Dorsolateral prefrontal cortex (tissue), 122 donors: ENCODE measurements at places on chromosomes 4 and X.

DNA sequence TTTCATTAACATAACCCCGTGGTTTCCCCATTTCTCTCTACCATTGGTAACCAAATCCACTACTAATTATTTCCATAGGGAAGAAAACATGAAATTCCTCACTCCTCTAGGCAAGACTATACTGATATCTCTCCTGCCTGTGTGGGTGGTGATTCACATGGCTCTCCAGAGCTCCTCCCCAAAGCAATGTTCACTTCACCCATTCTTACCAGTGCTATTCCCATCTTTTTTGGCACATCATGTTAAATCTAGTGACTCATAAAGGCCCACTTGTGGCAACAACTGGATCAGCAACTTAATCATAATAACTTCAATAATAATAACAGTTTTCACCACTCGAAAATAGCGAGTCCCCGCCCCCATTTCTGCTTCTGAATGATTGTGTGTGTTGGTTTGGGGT, 6.1 kb upstream of the HCCS start:
- no peak for DNase-seq

DNA sequence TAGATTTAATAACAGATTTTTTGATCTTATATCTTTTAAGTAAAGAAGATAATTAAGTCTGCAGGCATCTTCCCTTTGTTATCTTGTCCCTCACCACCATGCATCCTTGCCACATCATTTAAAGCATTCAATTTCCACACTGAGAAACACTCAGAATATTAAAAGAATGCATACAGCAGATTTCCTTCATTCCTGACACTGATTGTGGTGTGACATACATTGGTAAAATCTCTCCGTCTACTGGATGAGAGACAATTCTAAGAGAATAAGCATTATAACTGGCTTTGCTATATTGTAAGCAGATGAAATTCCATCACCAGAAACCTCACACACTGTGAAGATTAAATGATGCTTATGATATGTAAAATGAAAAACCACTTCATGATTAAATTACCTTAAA, 97.4 kb upstream of the TRPC5OS start:
- DNase-seq: no peak

DNA sequence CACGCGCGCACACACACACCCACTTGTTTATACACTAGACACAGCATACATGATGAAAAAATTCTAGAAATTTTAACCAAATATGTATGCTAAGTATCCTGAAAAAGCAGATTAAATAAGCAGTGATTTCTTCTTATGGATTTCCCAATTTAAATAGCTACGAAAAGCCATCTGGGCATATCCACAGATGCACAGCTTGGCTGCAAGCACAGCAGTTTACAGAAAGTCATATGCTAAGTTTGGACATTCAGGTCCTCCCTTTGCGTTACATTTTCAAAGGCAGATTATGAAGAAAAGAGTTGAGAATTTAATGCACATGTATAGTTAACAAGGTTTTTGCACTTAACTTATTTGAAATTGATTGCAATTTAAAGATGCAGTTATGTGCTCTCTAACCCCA, 542.2 kb upstream of the EPHA5 start:
- no peak for DNase-seq

- no peak for DNase-seq
These were observed 126.7 kb upstream of the CENPE start for GRCh38 chr4:103324811-103325210.

DNA sequence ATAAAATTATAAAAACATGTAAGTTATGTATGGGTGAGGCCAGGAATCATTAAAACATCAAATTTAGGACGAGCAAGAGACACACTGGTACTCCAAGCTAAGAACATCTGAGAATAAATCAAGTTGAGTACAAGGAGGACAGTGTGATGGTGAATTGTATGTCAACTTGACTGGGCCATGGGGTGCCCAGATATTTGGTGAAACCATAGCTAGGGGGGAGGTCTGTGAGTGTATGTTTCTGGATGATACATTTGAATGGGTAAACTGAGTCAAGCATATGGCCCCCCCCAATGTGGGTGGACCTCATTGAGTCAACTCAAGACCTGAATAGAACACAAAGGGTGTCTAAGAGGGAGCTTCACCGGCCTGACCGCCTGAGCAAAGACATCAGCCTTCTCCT, 115.3 kb upstream of the BCOR start:
- no peak for DNase-seq
